ENCODE measurements at places on chromosomes 16 and 17.
A peak's percentile ranks its signal among the peaks of the same experiment; 100 is the strongest.

- DNase-seq: no peak
These were observed 1.9 kb upstream of the SNN start for GRCh38 chr16:11666103-11667055.

DNA sequence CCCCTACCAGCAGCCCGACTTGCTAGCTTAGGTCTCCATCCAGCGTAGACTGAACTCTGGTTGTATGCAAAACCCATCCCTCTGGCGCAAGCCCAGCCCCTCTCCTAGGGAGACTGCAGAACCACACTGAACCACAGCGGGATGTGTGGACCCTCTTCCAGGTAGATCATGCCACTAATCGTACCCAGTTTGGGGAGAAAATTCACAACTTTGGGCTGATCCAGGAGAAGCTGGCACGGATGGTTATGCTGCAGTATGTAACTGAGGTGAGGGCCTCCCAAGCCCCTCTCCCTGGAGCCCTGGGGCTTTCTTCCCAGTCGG is 3.2 kb downstream of the ACADVL start:
- DNase-seq: no peak

DNA sequence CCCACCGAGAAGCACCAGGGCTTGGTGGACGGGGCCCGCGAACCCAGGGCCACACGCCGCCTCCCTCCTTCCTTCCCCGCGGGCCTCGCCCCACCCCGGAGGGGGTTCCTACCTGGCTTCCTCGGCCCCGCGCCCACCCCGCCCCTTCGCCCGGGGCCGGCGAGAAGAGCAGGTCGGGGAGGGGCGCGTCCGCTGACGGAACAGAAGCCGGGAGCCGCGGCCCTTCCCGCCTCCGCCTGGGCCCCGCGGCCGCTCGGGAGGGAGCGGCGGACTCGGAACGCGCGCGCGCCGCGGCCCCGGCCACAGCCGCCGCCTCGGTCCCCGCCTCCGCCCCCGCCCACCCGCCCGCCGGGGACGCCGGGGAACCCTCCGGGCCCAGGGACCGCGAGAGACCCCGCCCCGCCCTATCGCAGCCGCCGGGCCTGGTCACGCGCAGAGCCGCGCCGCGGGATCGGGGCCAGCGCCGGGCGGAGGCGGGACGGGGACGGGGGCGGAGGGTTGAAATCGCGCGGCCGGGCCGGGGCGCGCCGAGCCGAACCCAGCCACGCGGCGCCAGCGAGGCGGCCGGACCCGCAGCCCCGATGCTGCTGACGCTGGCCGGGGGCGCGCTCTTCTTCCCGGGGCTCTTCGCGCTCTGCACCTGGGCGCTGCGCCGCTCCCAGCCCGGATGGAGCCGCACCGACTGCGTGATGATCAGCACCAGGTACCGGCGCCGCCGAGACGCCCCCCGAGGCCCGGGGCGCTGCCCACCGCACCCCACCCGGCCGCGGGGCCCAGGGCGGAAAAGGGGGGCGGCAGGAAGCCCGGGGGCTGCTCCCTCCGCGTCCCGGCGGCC is at the start of gene TLCD3A:
TSS of gene TLCD3A (plus strand) at position 530 of the 835 bp plus-strand sequence. CDS start at position 582, 52 bp downstream.
- peak; percentile 50 for DNase-seq

- no peak for DNase-seq
These were observed 7.9 kb downstream of the KCTD5 start for GRCh38 chr16:2689968-2690801.

- no peak for DNase-seq
These were observed 479.9 kb upstream of the EEF2KMT start for GRCh38 chr16:5577463-5577862.

- DNase-seq: no peak
These were observed 2.7 kb upstream of the GIP start for GRCh38 chr17:48970865-48971687.

- DNase-seq: no peak
These were observed 8.4 kb upstream of the GHDC start for GRCh38 chr17:42202696-42203095.

DNA sequence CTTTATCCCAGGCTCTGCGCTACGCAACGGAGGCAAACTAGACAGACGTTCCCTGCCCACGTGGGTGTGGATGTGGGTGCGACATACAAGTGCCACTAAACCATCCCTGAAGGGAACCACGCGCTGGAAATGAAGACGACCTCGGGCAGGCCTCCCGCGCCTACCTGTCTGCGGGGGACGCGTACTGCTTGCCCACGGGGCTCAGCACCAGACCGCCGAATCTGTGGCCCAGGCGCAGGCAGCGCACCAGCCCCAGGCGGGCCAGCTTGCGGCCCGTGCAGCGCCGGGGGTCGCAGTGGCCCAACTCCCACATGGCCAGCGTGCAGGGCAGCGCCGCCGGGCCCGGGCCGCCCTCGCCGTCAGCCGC is 480 bp downstream of the TSR3 start:
- no peak for DNase-seq

DNA sequence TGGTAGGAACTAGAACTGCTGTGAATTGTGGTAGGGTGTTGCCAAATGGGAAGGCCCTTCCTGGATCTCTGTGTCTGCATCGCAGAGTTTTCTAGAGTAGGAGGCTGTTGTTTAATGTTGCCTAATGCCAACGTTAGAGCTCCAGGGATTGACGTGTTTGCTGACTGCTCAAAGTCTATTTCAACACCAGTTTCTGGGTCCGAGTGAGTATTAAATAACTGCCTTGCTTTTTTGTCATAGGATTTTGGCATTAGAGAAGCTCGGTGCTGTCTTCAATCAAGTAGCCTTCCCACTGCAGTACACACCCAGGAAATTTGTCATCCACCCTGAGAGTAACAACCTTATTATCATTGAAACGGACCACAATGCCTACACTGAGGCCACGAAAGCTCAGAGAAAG is 40.0 kb downstream of the SF3B3 start:
- DNase-seq: no peak

DNA sequence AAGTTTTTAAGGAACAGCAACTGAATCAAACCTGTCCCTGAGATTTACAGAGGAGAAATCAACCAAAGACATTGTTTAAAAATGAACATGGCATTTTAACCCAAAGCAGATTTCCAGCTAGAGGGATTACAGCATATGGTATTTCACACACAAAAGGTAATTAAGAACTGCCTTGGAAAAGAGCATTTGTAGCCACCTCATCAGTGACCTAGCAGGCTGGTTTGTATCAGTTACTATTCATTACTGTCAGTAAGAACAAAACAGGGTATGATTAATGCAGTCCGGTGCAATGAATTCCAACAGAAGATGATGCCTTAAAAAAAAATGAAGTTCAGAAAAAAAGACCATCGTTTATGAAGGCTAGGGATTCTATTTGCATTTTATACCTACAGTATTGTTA is 219.9 kb downstream of the CHD9NB start:
- DNase-seq: no peak

DNA sequence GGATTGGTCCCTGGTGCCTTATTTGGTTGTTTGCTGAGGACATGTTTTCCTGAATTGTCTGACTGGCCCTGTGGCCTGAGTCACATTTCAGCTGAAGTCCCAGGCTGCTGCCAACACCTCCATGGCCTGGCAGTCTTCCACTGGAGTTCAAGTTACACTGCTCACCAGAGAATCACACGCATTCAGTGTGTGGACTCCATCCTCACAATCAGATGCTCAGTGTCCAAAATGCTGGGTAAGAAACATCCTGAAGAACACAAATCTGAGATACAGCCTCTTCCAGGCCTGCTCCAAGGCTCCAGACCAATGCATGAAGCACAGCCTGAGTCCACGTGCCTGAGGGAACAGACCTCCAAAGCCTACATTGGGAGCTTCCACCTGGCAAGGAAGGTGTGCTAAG is 19.2 kb downstream of the CD300LB start:
- DNase-seq: no peak

DNA sequence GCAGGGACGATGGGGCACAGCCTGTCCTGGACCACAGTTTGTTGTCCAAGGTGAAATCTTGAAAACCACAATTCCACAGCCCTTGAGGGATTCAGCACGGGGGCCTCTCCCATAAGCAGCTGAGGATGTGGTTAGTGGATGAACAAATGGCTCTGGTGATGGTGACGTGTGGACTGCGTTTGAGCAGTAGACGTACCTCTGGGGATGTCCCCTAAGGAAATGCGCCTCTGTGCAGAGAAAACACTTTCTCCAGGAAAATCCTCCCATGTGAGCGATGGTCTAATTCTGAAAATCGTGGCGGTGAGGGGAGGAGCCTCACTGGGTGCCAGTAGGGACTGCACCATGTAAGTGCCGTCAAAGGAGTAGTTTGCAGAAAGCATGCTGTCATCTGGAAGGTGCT is 2.7 kb upstream of the SEPTIN12 start:
- no peak for DNase-seq

DNA sequence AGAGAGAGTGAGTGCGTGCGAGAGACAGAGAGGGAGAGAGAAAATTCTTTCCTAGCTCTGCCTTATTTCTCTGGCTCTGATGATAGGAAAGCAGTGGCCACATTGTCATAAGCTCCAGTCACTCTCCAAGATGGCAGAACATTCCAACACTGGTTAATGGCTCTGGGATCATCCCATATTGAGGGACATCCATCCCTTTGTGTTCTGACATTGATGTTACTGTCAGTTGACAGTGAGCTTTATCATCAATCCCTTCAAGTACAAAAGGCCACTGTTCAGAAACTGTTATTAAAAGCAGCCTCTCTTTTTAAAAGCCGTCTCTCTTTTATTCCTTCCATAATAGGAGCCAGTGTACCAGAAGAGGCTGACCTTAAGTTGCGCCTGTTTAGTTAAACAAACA is 1084.9 kb upstream of the RBFOX1 start:
- DNase-seq: no peak

DNA sequence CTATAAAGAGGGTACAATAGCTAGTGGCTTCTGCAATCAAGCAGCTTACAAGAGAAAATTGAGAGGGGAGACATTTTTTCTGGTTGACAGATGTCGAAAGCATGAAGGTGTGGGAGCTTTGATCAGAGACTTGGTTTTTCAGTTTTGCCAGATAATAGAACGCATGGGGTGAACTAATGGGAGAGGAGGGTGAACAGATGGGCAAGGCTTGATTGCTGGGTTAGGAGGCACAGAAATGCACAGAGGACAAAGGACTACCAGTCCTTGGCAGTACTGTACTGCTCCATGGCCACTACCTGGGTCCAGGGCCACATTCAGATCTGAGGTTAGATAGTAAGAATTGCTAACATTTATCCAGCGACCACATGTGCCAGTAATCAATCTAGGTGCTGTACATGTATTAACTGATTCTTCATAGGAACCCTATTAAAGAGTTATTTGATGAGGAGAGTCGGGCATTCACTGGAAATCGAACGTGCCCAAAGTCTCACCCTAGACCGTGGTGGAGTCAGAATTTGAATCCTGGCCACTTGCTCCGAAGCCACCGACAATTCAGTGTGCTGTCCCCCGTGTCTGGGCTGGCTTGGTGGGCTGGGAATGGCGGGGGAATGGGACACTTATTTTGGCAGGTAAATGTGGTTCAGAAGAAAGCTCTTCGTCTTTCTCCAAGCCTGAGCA is 873 bp upstream of the KSR1 start:
- no peak for DNase-seq

- DNase-seq: peak; percentile 76
These were observed 591 bp upstream of the TNFSF13 start for GRCh38 chr17:7557775-7558543.

- DNase-seq: no peak
These were observed 41.0 kb downstream of the NXPH3 start for GRCh38 chr17:49616601-49617131.

GRCh38 chr17:75295201-75296158 is 6.2 kb upstream of the SLC25A19 start:
- DNase-seq: no peak

- no peak for DNase-seq
These were observed 1.4 kb downstream of the THUMPD1 start for GRCh38 chr16:20740007-20740883.

- peak; percentile 15 for DNase-seq
These were observed 2.2 kb upstream of the UQCRC2 start for GRCh38 chr16:21950782-21951521.

DNA sequence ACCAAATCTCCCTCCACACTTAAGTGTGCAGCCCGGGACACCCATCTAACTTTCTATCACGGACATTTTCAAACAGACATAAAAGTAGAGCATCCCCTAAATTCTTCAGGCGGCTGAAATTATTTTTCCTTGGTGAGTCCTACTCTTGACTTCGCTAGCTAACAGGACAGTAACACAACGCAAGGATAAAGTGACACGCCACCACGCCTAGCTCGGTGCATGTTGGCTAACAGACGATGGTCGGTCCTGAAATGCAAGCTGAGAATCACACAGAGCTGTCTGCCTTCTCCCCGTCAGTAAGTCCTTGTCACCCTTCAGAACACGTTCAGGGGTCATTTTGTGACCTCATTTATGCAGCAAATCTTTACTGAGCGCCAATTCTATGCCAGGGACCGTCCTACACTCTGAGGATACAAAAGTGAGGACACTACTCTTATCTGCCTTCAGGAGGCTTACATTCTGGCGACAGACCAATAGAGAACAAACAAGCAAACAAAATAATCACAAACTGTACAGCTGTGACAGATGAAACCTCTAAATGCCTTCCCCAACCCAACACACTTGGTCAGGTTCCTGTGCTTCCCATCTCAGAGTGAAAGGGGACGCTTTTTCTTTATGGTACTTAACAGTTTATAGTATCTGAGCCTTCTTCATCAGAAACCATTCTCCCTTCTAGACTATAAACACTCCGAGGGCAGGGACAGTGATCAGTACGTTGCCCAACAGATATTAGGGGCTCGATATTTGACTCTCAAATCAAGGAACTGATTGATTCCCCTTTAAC is 1.3 kb downstream of the NTAN1 start:
- no peak for DNase-seq

DNA sequence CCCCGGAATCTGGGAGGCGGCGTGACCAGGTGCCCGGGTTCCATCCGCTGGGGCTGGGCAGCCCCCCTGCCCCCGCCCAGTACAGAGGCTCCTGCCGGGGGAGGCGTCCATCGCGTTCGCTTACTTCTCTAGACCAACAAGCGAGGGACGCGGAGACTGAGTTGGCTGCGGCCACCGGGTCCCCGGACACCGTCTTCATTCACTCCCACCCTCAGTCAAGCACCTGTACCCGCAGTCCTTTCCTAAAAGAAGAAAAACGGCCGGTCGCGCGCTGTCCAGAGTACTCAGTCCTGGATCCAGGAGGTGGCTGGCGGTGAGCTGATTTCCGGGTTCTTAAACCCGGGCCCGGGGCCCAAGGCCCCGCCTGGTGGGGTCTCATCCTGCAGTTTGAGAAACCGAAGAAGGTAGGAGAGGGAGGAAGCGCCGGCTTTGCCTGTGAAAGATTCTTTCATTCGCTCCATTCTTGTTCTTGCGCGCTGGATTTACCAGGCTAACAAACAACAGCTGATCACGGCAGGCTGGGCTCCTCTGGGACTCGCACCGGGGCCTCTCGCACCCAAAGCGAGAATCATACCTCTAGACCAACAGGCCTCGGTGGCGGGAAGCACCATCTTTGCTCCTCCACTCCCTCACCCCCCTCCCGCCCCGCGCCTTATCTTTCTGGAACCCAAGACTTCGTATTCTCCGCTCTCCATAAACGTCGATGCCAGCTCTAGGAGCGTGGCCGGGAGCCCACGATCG is 17.4 kb upstream of the OR1F1 start:
- DNase-seq: no peak

GRCh38 chr16:55605754-55606336 is 39.4 kb downstream of the CAPNS2 start:
- DNase-seq: no peak

DNA sequence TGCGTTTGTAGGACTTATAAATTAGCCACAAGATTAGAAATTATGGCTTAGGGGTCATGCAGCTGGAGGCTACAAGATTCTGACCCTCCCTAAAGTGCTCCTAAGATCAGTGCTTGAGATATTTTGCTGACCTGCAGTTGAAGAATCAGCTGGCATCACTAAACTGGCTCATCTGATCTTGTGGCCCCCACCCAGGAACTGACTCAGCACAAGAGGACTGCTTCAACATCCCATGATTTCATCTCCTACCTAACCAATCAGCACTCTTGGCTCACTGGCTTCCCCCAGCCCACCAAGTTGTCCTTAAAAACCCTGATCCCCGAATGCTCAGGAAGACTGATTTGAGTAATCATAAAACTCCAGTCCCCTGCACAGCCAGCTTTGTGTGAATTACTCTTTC is 86.4 kb upstream of the ERCC4 start:
- DNase-seq: no peak
